ENCODE measurements at places on chromosomes 11 and 22.

- no peak for DNase-seq
Measured at GRCh38 chr11:26729284-26729683, 7.4 kb upstream of the SLC5A12 start.

GRCh38 chr22:43976861-43977795 lies 21.9 kb downstream of the SAMM50 start:
- DNase-seq, result no peak

GRCh38 chr11:100515087-100515486 lies 172.0 kb upstream of the ARHGAP42 start:
- DNase-seq, result no peak

GRCh38 chr11:405954-406795 lies 8.6 kb downstream of the SIGIRR start:
- DNase-seq, result no peak

GRCh38 chr22:39966470-39966869 lies 6.3 kb downstream of the TMA7B start:
- DNase-seq, result no peak

DNA sequence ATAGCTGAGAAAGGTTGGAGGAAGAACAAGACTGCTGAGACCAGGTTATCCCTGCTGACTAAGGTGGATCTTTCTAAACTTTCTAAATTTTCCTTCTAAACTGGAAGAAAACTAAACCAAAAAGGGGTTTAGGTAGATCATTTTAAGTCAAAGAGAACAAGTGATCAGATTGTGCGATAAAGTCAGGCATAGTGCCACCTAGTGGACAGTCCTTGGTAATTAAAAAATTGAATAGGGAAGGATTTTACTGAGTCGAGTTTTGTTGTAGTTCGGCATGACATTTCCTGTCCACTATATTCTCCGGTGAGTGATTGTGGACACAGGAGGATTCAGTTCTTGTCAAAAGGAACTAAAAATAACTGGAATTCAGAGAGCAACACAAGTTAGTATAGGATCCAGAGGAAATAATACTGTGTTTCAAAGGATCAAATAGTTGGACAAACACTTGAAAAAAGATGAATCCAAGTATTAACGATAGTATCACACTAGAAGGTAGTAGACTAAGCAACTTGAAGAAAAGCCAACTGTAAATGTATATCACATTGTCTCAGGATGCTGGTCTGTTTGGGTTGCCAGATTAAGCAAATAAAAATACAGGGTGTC lies 1236.4 kb downstream of the FAM181B start:
- DNase-seq, result no peak

DNA sequence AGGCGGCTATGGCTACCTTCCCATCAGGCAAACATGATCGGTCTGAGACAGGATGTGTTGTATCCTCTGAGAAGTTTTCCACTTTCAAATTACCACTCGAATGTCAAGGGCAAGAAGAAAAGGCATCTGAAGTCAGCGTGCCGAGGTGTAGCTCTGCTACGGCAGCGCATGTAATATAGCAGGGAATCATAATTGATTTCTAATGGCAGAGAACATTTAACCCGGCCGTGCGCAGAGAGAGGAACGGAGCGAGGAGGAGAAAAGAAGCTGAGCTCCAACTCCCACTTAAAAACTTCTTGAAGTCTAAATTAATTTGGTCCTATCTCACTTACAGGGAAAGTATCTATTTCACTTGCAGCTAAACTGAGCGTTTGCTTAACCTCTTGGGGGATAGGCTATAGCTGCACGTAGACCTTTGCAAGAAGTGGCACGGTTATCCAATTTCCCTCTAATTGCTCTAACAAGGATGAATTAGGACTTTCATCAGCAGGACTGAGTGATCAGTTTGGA lies 137.3 kb upstream of the KIRREL3 start:
- DNase-seq, result no peak

DNA sequence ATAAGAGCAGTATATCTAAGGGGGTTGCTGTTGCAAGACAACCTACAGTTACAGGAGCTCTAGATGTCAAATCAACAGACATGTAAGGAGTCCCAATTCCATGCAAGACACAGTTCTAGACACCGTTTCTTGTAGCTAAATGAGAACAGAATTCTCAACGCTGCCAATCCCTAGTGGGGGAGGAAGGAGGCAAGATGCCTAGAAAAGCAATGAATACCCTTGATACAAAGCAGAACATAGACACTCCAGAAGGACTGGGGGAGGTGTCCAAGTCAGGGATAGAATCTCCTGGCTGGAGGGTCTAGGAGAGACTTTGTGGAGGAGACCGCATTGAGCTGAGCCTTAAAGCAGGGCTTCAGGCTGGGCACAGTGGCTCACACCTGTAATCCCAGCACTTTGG lies 280.2 kb downstream of the BUD13 start:
- DNase-seq, result no peak

DNA sequence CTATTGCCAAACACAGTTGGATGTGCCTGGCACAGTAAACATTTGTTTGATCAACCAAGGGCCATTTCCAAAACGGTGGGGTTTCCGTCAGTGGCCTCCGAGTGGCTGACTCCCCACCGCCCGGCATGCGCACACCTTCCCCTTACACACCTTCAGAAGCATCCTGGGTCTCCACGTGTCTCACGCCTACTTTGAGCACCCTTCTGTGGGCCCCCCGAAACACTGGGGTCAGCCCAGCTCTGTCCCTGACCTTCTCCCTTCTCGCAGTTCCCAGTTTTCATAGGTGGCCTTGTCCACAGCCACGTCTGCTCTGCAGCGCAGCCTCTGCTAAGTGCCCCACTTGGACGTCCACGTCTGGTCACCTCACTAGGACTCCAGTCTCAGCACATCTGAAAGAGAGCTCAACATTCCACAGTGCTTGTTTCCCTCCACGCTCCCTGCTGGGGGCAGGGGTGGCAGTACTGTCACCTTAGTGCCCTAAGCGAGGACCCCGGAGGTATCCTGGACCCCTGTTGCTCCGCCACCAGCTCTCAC lies 13.2 kb upstream of the SHANK2 start:
- no peak for DNase-seq
